ENCODE measurements at places on chromosomes 6 and 20.
A peak's percentile ranks its signal among the peaks of the same experiment; 100 is the strongest.

DNA sequence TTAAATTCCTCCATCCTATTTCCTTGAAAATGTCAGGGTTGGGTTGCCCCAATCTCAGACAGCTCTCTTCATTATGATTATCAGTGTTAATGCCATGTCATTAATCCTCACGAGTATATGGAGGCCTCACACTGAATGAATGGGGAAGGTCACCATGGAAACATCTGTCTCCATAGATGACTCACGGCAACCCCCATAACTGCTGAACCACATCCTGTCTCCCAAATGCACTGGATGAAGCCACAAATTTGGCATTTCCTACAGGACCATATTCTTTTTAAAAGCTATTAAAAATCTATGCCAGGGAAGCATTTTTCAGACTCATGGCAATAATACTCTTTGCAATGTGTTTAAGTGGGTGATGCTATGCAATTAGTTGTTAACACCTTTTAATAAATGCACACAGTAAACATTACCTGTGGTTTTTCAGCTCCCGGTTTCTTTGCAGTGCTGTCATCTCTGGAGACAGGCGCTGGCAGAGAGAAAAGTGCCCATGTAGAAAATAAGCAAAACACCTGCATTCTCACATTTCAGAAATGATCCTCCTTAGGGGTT is 80.1 kb upstream of the PTPRK start:
- DNase-seq, result no peak

- no peak for DNase-seq
Measured at GRCh38 chr20:11719153-11719552, 198.5 kb upstream of the BTBD3 start.

GRCh38 chr20:52621401-52621800 is 350.8 kb upstream of the TSHZ2 start:
- DNase-seq, result no peak

DNA sequence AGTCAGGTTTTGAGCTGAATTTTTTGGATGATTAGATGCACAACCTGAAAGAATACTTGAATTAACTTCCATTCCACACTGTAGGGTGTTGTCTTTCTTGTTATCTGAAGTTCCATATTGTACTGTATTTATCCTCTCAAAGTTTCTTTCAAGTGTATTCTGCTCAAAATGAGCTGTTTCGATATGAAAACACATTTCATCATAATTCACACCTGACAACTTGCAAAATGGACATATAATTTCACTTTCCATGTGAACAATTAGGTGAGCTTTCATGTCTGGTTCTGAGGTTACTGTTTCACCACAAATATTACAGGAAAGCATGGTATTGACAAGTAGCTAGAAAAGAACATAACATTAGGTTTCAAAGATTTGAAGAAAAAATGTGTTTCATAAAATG is 1.7 kb downstream of the ZUP1 start:
- DNase-seq, result no peak

GRCh38 chr20:6122873-6123648 is at the start of gene FERMT1:
FERMT1 (minus strand) TSS chr20:6123030; CDS start chr20:6119554, 3,476 bp downstream.
- peak; percentile 89 for DNase-seq

- no peak for DNase-seq
Measured at GRCh38 chr20:18633411-18633810, 45.6 kb downstream of the DTD1 start.

GRCh38 chr6:39330057-39330456 is 7.6 kb upstream of the KCNK16 start:
- no peak for DNase-seq

DNA sequence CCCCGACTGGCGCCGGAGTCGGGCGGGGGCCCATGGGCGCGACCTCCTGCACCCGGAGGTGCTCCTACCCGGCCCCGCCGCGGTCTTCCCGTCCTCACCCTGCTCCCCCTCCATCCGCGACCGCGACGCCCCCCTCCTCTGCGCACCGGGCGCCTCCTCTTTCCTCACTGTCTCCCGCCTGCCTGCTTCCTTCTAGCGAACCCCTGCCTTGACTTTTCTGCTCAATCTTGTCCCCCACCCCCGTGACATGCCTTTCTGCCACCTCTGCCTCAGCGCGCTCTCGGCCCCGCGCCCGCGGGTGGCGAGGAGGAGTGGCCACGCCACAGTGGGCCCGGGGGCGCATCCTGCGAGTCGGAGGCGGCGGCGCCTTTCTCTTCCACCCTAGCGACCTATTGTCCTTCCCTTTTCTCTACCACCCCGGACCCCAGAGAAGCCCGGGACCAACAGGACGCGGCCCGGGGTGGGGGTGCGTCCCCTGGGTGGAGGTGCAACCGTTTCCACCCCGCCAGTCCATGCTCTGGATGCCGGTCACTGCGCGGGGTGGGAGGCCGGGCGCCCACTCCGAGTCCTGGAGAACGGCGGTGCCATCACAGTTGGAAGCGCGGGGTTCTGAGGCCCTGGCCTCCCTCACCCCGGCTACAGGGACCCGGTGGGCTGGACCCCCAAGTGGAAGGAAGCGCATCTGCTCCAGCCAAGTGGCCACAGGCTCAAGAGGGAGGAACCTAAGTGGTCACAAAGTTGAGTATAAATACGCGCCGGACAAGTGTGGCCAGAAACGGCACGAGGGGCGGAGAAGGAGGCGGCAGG is 2.0 kb downstream of the PDE10A start:
- DNase-seq, result no peak

GRCh38 chr20:40471261-40471629 is 217.8 kb downstream of the MAFB start:
- DNase-seq, result no peak

GRCh38 chr6:1312203-1312472 is 240 bp downstream of the FOXQ1 start:
- peak; percentile 36 for DNase-seq

DNA sequence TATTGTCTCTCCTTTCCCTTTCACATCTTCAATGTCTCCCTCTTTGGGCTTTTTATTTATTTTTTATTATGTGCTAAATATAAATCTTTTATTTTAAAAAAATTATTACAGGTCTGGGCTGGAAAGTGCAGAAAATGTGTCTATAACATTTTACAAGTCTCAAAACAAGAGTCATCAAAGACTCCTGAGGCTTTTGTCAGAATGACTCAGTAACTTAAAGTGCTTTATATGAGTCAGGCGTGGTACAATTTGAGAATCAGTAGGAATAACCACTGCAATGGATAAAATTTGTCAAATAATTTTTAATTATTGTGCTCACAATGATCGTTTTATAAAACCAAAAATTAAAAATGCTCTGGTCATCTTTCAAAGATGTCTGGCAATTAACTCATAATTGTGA is 193.9 kb downstream of the MMUT start:
- no peak for DNase-seq

DNA sequence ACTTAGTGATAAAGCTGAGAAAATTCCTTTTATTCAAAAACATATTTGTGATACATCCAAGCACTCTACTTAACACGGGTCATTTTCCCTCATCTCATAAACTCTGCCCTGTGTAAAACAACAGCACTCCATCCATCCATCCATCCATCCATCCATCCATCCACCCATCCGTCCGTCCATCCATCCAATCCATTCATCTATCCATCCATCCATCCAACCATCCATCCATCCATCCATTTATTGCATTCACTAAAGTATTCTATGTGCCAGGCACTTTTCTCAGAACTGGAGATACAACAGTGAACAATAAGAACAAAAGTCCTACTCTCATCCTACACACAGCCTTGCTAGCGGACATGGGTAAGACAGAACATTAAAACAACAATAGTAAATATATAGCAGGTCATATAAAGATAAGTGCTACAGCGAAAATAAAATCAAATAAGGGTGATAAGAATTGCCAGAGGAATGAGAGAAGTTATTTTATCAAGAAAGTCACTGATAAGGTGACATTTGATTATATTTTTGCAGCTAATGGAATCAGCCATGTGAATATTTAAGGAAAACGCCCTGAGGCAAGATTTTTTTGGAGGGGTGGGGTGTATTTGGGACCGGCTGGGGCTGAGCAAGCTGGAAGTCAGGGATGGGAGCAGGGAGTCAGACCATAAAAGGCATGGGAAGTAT is 78.2 kb downstream of the ADAT2 start:
- no peak for DNase-seq

DNA sequence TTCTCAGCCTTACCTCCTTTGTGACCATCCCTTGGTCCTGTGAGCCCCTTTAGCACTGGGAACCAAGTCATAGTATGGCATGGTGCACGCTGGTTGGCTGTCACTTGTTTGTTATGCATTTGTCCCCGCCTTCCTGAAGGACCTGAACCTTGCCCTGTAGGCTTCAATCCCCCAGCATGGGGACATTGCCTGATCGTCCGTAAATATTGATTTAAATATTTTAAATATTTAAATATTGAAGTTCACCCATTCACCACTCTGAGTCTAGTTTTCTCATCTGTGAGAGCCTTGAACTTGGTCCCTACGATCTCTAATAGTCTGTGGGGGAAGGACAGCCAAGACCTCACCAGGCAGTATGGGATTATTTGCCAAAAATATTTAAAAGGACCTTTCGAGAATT is 23.8 kb upstream of the PREX1 start:
- no peak for DNase-seq

GRCh38 chr6:558959-559358 is 97.9 kb downstream of the HUS1B start:
- DNase-seq, result no peak

GRCh38 chr20:62908971-62909791 is 17.1 kb downstream of the DIDO1 start:
- DNase-seq, result no peak

DNA sequence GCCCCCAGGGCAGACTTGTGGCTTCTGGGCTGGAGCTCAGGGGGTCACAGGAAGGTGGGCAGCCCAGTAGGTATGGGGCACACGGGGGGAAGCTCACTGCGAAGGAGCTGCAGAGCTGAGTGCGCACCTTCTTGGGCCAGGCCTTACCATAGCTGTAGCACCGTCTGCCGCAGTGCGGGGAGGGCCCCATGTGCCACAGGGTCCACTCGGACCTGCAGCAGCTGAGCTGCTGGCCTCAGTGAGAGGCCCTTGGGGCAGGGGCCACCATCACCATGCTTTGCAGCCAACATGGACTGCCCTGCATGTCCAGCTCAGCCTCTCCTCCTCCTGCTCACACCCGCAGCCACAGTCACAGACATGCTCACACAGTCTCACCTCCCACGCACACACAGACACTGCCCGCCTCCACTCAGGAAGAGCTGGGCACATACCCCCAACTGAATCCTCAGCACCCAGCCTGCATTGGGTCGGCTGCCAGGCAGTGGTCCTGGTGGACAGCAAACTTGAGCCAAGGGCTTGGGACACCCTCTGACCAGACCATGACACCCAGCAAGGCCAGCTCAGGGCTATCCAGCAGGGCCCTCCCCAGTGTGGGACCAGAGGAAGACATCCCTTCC is 35.3 kb downstream of the YTHDF1 start:
- DNase-seq, result no peak

GRCh38 chr6:13303668-13304017 is 24.7 kb downstream of the TBC1D7 start:
- no peak for DNase-seq

DNA sequence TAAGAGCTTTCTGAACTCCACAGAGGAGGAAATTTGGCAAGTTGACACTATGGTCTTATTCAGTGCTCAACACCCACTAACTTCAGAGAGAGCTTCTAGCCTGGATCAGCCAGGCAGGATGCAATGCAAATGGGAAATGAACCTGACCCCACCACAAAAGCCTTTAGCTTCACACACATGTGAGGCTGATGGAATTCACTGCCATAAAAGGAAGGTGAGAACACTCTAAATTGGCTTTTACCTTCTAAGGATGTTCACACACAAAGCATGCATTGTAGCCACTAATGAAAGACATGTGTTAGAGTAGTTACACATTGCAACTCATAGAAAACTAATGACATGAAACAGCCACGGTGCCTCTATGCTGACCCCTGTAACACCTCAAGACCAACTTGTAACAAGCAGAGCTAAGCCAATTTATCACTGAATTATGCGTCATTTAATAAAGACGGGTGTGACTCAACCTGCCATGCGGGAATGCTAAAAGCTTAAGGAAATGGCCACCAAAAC is 262.1 kb downstream of the HACE1 start:
- no peak for DNase-seq

DNA sequence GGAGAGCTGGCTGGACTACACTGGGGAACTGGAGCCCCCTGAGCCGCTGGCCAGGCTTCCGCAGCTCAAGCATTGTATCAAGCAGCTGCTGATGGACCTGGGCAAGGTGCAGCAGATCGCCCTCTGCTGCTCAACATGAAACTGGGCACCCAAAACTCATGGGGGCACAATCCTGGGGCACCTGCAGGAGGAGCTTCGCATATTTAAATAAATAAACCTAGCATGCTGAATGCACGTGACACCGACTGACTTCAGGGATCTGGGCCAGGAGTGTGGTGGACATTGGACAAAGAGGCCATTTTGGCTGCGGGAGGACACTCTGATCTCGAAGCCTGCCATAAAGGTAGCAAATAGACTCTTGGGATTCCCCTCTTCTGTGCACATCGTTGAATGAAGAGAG is 6.8 kb downstream of the SCAND1 start:
- DNase-seq, result peak; percentile 64

GRCh38 chr6:157706883-157707282 is 116.2 kb upstream of the SNX9 start:
- no peak for DNase-seq

Data from NCI-H526 (cell line).